ENCODE measurements at places on chromosomes 13 and 19. TPM values are rescaled to one million over a fixed set of nuclear protein-coding genes. Genes with fewer than 3 reads are reported as not detected.

The SACS gene
- total RNA-seq, result 3.2 TPM

The CGB5 gene
- not detected for total RNA-seq

The EFNA2 gene
- total RNA-seq, result not detected

The ONECUT3 gene
- not detected for total RNA-seq

The GSX1 gene
- not detected for total RNA-seq

The ACP5 gene
- 54.7 TPM for total RNA-seq

The WDR87 gene
- not detected for total RNA-seq

The PDX1 gene
- total RNA-seq, result not detected

The RB1 gene
- 20.0 TPM for total RNA-seq

The ZNF649 gene
- total RNA-seq, result 8.6 TPM

The CD79A gene
- not detected for total RNA-seq

The RAB8A gene
- 48.6 TPM for total RNA-seq

The ZNF440 gene
- total RNA-seq, result 37.1 TPM

DNA sequence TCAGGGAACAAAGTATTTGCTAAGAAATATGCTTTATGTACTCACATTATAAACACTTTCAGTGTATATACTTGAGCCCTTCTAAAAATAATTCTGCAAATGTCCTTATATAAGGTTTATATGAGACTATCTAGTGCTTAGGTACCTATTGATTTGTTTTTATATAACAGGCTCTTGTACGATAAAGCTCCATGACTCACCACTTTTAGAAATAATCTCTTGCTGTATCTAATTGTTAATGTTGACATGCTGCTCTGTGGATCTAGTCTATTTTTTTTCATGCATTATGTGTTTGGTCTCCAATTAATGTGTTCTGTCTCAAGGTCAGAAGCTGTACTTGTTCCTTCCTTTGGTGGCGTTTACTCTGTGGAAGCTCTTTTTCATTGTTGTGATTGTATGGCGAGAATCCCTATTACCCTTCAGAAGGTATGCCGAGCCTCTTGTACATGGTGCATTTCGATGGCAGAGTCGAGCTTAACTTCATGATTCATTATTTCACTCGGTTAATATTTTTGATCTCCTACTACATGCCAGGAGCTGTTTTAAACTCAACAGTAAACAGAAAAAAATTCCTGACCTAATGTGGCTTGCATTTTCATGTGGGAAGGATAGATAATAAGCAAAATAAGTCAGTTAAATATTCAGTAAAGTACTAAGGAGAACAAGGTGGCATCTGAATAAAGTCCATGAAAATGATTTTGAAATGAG, 361.6 kb downstream of the COG6 start:
- no peak for DNase-seq

DNA sequence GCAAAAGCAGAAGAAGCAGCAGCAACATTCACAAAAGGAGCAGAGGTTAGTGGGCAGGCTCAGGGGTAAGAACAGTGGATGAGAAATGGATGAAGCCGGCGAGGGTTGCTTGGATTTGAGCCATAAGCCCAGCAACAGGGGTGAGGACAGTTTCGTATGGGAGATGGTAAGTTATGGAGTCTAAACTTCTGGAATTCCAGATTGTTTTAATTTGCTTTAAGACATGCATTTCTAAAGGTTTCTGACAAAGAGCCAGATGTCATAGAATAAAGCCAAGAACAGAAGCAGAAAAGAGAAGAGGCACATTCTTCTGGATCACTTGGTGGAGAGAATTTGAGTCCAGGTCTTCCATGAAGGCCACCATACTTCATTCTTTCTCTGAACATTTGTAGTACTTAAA, 76.6 kb downstream of the TNFSF11 start:
- DNase-seq, result no peak

GRCh38 chr19:35220315-35220921, 8.1 kb downstream of the FAM187B start:
- peak; percentile 57 for DNase-seq

GRCh38 chr19:10378124-10378523, 2.2 kb downstream of the TYK2 start:
- no peak for DNase-seq

DNA sequence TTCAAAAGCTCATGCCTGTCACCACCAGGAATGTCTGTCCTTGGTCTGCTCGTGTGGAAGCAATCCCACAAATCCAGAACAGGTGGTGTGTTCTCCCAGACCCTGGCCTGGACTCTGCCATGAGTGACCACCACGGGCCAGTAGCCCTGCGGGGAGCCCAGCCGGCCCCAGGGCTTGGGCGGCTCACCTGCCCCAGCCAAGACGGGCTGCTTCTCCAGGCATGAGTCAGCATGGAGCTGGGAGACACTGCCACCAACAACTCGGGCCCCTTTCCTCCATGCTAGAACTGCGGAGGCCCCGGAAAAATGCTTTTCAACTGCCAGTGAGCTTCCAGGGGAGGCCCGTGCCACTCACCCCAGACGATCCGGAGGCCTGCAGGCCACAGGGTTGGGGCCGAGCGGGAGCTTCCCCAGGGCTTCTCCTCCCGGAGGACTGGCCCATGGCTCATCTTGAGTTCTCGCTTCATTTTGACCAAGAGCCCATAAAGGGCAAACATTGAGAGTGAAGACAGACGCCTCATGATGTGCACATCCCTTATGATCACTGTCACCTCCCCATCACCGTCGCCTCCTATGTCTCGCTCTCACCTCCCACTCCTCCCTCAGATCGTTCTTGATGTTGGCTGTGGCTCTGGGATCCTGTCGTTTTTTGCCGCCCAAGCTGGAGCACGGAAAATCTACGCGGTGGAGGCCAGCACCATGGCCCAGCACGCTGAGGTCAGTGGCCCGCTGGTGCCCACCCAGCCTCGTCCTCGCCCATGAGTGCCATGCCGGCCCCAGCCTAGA, 16.7 kb downstream of the YIPF2 start:
- DNase-seq, result no peak

- no peak for DNase-seq
Measured at GRCh38 chr13:28610996-28611395, 47.9 kb upstream of the POMP start.

- no peak for DNase-seq
Measured at GRCh38 chr19:51743405-51743804, 8.3 kb downstream of the FPR1 start.

DNA sequence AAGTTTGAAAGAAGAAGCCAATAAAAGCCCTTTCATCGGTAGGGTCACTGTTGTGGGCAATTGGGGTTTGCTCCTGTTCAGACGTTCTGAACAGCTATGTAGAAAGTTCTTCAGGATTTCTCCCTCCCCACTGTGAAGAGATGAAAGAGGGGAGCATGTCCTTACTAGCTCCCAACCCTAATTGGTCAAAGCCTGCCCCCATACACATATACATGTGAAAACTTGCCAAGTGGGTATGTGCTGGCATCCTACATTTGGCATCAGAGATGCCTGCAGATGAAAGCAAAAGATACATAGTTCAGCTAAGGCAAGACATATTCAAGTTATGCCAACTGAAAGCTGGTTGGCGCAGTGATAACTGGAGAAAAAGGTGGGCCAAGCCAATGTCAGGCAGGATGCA, 363.1 kb upstream of the DACH1 start:
- no peak for DNase-seq

DNA sequence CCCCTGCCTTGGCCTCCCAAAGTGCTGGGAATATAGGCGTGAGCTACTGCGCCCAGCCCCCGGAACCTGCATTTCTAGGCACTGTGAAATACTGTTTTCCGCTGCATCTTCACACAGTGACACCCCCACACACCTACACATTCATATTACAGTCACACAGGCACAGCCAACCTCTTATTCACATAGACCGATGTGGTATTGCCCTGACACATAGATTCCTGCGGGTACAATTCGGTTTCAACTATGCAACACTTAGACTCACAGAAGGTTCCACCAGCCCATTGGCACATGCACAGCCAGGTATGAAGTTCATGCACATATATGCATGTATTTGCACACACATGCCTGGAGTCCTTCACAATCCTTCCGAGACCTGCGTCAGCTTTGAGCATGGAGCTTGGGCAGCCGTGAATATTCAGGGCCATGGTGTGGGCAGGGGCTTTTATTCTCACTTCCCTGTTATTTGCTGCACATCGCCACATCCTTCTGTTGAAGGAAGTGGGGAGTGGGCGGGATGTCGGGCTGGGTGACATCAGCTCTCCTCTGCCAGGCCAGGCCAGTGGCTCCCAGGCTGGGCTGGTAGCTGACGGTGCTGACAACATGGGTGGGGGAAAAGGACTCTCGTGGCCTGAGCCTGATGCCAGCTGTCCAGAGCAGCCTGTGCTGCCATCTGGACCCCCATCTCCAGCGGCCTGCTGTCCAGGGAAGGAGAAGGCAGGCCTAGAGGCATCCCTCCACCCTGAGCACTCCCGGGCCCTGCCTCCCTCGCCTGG, 5.4 kb upstream of the CDC37 start:
- DNase-seq, result no peak

DNA sequence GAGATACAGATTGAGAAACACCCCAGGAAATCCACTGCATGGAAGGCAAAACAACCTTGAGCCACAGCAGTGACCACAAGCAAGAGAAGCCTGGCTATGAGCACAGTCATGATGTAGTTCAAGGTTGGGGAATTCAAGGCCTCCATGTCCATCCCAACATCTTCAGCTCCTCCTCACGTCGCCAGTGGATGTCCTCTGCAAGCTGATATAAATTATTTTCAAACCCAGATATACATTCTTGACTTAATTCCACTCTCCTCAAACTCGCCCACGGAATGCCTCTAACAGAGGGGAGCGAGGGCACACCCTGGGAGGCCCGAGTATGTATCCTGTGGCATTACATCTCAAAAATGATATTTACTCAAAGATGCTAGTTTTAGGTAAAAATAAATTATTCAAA, 105.5 kb downstream of the SHISA2 start:
- DNase-seq, result no peak

- peak; percentile 75 for DNase-seq
Measured at GRCh38 chr13:30355384-30355699, 48.0 kb upstream of the KATNAL1 start.

GRCh38 chr13:41384749-41385503, 72.4 kb upstream of the RGCC start:
- no peak for DNase-seq

- DNase-seq, result no peak
Measured at GRCh38 chr19:41744850-41745249, 10.5 kb upstream of the CEACAM6 start.

GRCh38 chr13:81406639-81407292, 1065.8 kb upstream of the SPRY2 start:
- DNase-seq, result no peak

DNA sequence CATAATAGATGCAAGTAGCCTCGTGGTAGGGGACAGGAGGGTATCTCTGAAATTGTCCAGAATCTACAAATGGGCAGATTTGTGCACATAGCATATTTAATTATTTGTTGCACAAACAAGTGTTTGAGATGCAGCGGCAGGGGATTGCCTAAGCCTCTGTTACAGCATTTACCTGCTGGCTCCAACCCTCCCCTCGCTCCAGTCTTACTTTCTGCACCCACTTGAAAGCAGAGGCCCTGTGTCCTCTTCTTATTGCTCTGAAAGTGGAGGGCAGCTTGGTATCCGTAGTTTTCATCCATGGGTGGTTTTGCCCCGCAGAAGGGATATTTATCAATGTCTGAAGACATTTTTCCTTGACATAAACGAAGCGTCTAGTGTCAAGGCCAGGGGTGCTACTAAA, 73.0 kb upstream of the STK24 start:
- DNase-seq, result no peak

DNA sequence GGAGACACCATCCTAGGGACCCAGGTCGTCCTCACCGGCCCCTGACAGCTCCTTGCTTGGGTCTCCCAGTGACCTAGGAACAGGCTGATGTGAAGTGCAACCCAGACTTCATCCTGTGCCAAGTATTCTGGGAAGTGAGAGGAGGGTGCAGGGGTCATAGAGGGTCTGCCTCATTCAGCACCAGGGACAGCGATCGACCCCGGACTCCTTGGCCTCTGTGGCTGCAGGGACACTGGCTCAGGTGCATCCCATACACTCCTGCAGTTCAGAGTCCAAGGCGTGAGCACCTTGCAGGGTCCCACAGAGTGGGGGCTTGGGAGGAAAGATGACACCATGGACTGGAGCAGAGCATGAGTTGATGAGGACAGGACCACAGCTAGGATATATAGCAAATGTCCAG, 10.0 kb upstream of the OR10H2 start:
- DNase-seq, result no peak

GRCh38 chr13:43307921-43308433, 284.6 kb downstream of the DNAJC15 start:
- DNase-seq, result peak; percentile 75

DNA sequence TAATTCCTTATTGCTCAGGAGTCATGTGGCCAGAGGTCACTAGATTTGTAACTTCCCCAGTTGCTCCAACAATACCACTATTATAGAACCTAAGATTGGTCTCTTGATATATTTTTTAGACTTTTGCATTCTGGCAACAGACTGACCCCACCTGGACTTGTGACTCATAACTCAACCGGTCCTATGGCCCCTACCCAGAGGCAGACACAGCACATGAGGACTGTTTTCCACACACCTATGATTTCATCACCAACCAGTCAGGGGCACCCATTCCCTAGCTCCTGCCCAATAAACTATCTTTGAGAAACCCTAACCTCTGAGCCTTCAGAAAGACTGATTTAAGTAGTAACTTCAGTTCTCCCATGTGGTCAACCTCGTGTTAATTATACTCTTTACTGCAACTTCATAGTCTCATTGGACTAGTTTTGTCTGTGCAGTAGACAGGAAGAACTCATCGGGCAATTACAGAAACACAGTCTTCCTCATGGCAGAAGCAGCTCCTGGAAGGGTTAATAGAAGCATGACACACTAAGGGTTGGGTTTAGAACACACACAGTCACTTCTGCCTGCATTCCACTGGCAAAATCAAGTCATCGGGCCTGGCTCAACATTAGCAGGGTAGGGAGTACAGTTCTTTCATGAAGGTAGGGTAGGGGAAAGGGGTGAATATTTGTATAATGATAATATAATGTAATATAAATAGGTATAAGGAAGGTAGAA, 251.8 kb downstream of the UQCRFS1 start:
- DNase-seq, result no peak

DNA sequence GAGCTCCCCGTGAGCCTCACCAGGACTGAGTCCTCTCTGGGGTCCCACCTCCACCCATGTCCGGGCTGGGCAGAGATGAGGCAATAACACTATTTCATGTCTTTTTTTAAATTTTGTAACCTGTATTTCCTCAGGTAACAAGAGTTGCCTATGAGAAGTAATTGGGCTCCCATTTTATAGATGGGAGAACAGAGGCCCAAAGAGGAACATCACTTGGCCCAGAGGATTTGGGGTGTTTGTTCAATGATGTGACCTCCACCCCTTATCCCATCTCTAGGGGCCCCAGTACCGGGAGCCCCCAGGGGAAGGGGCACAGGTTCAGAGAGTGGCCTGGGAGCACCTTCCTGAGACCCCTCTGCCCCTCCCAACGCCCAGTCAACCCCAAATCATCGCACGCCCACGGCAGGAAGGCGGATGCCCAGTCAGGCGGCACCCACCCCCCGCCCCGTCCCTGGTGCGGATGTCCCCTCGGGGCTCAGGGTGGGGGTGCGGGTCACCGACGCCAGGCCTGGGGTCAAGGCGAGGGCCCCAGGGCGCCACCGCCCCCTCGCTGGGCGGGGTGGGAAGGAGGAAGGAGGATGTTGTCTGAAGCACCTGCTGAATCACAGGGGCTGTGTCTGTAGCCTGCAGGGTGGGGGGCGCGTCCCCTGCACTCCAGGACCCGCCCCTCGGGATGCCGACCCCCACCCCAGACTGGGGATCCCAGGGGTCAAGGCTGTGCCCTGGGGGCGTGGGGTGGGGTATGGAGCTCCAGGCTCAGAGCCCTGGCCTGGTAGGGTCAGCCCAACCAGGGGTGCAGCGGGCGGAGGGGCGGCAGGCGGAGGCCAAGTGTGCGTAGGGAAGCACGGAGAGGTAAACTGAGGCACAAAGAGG, 9.0 kb upstream of the CIRBP start:
- no peak for DNase-seq
